Stimulated activated CD4-positive, alpha-beta T cell treated with anti-CD3 and anti-CD28 coated beads, Interleukin-15, amount 100 ng/mL, for 48 hours (primary cell): ENCODE measurements at places on chromosomes 13 and 19.

DNA sequence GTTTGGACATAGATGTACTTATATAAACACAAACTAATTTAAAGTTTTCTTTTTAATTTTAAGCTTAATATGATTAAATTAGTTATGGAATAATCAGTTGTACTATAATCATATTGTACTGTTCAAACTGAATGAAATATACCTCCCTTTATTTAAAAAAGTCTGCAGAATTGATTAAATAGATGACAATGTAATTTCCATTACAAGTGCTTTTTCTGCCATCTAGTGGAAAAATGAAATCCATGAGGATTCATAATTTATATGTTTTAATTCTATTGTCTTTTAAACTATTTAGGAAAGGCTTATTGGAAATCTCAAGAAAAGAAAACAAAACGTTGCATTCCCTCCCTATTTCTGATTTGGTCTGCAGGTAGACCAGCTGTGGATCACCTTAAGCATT, 30.9 kb downstream of the MZT1 start:
- no peak for DNase-seq

DNA sequence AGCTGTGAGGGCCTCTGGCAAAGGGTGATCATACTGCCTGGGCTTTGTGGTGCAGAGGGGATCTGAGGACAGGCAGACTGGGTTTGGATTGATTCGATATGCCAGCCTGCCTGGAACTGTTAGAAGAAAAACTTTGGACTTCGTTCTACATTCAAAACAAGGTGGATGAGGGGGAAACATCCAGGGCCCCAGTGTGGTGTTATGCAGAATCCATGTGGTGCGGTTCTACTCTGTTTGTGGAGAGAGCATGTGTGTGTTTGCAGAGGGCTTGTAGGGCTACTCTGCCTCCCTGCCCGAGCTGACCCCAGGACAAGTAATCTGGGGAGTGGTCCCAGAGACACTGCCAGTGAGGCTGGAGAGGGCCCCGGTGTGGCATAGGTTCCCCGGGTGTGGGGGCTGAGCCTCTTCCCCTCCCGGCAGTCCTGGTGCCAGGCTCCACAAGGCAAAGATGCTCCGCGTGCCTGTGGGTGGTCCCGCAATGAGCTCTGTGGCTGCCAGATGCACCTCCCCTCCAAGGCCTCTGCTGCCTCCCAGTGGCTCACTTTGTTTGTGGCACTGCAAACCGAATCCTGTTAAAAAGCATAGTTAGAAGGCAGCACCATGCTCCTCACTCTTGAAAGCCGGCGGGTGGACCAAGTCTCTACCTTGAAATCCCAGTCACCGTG, 22.3 kb upstream of the TFDP1 start:
- DNase-seq = no peak

DNA sequence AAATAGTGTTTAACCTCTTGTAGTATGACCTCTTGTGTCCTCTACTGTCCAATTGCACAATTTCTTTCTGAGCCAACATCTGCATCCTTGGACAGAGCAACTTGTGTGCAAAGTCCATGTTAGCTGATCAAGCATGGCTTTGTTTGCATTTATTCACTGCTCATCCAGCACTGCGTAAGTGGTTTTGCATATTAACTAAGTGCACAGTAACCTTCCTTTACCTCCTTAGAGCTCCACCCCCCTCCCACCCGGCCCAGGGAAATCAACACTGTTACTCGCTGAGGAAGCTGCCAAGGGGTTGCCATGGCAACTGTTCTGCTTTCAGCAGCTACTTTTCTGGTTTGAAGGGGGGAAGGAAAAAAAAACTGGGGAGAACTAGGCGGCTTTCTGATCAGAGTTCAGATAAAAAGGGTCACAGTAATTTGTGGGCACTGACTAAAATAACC, 153.5 kb upstream of the KLF12 start:
- DNase-seq = peak; percentile 60

- DNase-seq = no peak
Measured at GRCh38 chr13:107733276-107733675, 482.1 kb downstream of the LIG4 start.

DNA sequence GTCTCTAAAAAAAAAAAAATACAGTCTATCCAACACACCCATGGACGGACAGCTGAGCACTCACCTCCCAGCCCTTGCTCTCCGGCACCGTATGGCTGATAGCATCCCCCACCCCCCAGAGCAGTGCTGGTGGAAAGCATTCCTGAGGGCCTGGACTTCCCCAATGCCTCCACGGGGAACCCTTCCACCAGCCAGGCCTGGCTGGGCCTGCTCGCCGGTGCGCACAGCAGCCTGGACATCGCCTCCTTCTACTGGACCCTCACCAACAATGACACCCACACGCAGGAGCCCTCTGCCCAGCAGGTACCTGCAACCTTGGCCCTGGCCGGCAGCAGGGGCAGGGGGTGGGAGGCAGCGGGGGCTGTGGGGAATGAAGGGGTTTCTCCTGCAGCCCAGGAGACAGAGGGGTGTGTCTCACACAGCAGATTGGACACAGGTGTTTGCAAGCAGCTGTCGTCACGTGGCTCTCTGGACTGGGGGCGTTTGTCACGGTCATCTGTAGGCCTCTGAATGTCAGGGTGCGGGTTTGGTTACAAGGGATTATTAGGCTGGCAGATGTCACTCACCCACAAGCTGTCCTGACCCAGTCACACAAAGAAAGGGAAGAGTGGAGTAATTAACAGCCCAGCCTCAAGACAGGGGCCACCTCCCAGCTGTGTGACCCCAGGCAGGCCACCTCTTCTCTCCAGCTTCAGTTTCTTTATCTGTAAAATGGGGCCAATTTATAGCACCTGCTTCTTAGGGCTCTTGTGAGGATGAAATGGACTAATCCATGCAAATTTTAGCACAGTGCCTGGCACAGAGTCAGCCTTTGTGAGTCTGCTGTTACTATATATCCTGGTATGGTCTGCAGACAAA, 19.3 kb downstream of the PLD3 start:
- no peak for DNase-seq

- DNase-seq = no peak
Measured at GRCh38 chr13:100156788-100157187, 67.9 kb downstream of the PCCA start.

GRCh38 chr19:49431330-49431749, 6.2 kb downstream of the GFY start:
- no peak for DNase-seq

- no peak for DNase-seq
Measured at GRCh38 chr19:342128-342455, 2.5 kb downstream of the MIER2 start.

GRCh38 chr13:93690139-93690538, 463.5 kb downstream of the GPC6 start:
- no peak for DNase-seq

DNA sequence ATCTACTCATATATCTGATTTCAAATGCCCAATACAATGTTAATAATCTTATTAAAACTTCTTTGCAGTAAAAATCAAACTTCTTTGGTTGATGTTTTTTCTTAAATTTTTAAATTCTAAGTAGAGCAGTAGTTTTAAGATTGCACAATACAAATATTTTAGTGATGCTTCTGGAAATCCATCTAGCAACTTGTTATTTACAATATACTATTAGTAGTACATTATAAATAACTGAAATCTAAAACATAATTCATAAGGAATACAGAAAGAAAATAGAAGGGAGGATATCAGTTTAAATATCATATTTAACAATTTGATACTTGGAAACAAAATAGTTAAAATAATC, 569.7 kb downstream of the PCDH9 start:
- DNase-seq = no peak

GRCh38 chr19:33612928-33613619, 8.7 kb upstream of the CHST8 start:
- no peak for DNase-seq

DNA sequence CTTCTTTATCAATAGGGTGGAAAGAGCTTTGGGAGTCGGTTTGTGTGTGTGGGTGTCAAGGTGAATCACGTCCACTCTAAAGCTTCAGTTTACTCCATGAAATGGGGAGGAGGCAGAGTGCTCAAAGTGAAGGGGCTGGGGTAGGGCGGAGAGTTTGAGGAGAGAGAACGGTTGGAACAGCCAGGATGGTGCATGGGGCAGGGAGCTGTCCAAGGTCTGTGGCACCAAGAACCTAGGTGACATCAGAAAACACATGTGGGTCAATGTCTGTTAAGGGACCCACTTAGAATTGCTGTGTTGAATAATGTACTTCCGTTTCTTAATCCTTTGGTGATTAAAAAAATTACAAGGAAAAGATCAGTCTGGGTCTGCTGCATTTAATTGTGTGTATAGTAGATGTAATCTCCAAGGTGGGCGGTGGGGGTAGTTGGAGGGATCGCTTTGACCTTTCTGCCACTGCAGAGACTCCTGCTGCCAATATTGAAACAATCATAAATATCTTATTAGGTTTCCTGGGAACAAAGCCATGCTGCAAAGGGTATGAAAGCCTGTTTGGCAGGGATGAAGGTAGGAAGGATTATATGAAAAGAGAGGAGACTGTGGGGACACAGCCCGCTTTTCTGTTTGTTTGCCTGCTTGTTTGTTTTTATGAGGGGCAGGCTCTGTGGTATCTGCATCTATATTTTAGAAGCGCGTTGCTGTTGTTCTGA, 122.3 kb downstream of the ATP8A2 start:
- no peak for DNase-seq

- peak; percentile 33 for DNase-seq
Measured at GRCh38 chr19:44747739-44748425, 626 bp upstream of the BCL3 start.

DNA sequence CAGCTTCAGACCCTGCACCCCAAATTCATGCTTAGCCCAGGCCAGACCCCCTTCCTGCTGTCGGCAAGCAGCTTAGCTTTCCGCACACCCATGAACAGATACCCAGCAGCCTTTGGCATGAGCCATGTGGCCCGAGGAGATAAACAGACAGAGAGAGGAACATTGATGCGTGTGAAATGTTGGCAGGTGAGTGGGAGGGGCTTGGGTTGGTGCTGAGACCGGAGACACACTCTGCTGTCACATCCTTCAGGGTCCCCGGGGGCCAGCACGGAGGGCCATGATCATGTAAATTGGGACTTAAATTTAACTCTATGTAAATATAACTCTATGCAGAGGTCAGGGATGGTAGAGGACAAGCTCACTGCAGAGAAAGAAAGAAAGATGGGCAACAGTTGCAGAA, 1.5 kb downstream of the CD22 start:
- no peak for DNase-seq

- no peak for DNase-seq
Measured at GRCh38 chr13:74103970-74104555, 30.1 kb downstream of the KLF12 start.

DNA sequence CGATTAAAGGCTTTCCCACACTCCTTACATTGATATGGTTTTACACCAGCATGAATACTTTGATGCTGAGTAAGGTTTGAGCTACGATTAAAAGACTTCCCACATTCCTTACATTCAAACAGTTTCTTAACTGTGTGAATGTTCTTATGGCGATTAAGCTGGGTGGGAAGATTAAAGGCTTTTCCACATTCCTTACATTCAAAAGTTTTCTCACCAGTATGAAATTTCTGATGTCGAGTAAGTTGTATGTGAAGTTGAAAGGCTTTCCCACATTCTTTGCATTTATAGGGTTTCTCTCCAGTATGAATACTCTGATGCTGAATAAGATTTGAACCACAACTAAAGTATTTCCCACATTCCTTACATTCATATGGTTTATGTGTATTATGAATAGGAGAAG, 20.0 kb downstream of the ZNF780B start:
- no peak for DNase-seq

DNA sequence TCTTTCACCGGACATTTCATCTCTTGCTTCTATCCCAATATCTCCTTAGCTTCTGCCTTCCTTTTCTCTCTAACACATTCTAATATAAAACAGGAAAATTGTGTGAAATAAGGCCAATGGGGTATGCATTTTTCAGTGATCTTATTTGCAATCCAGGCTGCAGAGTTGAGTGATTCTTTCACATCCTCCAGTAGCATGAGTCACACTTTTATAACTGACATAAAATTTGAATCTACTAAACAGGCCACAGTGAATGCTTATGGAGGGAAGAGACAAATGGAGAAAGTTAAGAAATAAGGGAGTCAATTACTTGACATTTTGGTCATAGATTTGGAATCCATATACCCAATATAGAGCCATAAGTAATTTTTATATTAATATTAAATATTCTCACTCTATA, 1037.0 kb upstream of the SPRY2 start:
- DNase-seq = no peak

GRCh38 chr19:28436320-28436719, 776.6 kb downstream of the UQCRFS1 start:
- no peak for DNase-seq

DNA sequence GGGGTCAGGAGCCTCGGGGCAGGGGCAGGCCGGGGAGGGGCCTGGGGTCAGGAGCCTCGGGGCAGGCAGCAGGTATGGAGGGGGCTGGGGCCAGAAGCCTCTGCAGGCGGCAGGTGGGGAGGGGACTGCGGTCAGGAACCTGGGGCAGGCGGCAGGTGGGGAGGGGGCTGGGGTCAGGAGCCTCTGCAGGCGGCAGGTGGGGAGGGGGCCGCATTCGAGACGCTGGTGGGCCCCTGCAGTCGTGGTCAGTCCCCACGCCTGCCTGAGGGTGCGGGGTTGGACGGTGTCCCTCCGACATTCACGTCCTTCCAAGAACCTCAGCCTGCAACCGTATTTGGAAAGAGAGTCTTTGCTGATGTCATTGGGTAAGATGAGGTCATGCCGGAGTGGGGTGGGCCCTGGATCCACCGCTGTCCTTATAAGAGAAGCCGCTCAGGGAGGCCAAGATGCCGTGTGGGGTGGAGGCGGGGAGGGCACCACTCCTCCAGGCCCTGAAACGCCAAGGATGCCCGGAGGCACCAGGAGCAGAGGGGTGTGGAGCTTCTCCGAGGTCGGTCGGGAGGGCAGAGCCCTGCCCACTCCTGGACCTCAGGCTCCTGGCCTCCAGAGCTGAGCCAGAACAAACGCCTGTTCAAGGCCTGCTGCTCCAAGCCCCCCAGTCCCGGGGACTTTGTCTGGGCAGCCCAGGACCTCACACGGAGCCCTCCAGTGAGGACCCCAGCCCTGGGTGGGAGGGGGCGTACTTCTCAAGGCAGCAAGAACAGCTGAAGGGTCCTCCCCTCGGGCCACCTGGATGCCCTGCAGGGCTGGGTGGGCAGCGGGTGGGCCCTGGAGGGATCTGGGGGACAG, 30.1 kb downstream of the PIP5K1C start:
- DNase-seq = no peak

- peak; percentile 98 for DNase-seq
Measured at GRCh38 chr19:11346104-11346940, at the start of the genes CCDC159 and TMEM205. TSS of gene CCDC159 (plus strand) at chr19:11346519. CDS start at chr19:11346607, 88 bp downstream. TSS of gene TMEM205 (minus strand) at chr19:11346268. CDS start at chr19:11345619, 649 bp downstream.
